ENCODE measurements at places on chromosomes 2 and 18. TPM values are rescaled to one million over a fixed set of nuclear protein-coding genes. Genes with fewer than 3 reads are reported as not detected.

Gene SPC25
- total RNA-seq: 14.7 TPM

Gene POTEI
- total RNA-seq: not detected

Gene MSTN
- 13.5 TPM for total RNA-seq

Gene DNAJB2
- 30.0 TPM for total RNA-seq

Gene SERPINB3
- total RNA-seq: not detected

Gene CYBRD1
- 55.5 TPM for total RNA-seq

Gene ZNF804A
- 3.9 TPM for total RNA-seq

Gene L3MBTL4
- not detected for total RNA-seq

Gene STON1
- 19.7 TPM for total RNA-seq

Gene FSHR
- total RNA-seq: not detected

Gene WNT6
- not detected for total RNA-seq

Gene SMYD1
- total RNA-seq: not detected

Gene ABCB11
- total RNA-seq: not detected

Gene ACTG2
- 12.4 TPM for total RNA-seq

Gene SULT1C4
- total RNA-seq: 0.53 TPM

Gene AGPS
- 20.0 TPM for total RNA-seq

Gene SMIM21
- not detected for total RNA-seq

Gene CNNM4
- 4.4 TPM for total RNA-seq

Gene TMEM169
- total RNA-seq: 1.1 TPM

Gene CD207
- not detected for total RNA-seq

Gene CDK15
- total RNA-seq: 2.9 TPM

Gene MAP3K19
- total RNA-seq: not detected

Gene SH3YL1
- total RNA-seq: 18.1 TPM

Gene RTKN
- 14.9 TPM for total RNA-seq

Gene SERPINB4
- not detected for total RNA-seq

Gene CGREF1
- 1.8 TPM for total RNA-seq

Gene LOXHD1
- not detected for total RNA-seq

Gene TCF4
- total RNA-seq: 34.9 TPM

Gene CFAP210
- total RNA-seq: not detected

Gene TTN
- under 0.01 TPM for total RNA-seq

Gene MBP
- total RNA-seq: 16.4 TPM

Gene CIAO1
- total RNA-seq: 105 TPM

Gene SMYD5
- 24.8 TPM for total RNA-seq

Gene ITGA6
- 54.4 TPM for total RNA-seq

Gene MAIP1
- 32.3 TPM for total RNA-seq

Gene NDC80
- total RNA-seq: 16.4 TPM

Gene DHRS9
- 2.0 TPM for total RNA-seq

Gene CRYBA2
- total RNA-seq: not detected

Gene HOXD1
- not detected for total RNA-seq

Gene ST6GAL2
- total RNA-seq: 0.58 TPM

Gene GTF2A1L
- total RNA-seq: not detected

Gene ICOS
- not detected for total RNA-seq

Gene FSIP2
- total RNA-seq: under 0.01 TPM

Gene DCDC2C
- not detected for total RNA-seq

All from myometrial cell (primary cell).